ENCODE measurements at places on chromosomes 3 and 15. TPM values are rescaled to one million over a fixed set of nuclear protein-coding genes. Genes with fewer than 3 reads are reported as not detected.

DNA sequence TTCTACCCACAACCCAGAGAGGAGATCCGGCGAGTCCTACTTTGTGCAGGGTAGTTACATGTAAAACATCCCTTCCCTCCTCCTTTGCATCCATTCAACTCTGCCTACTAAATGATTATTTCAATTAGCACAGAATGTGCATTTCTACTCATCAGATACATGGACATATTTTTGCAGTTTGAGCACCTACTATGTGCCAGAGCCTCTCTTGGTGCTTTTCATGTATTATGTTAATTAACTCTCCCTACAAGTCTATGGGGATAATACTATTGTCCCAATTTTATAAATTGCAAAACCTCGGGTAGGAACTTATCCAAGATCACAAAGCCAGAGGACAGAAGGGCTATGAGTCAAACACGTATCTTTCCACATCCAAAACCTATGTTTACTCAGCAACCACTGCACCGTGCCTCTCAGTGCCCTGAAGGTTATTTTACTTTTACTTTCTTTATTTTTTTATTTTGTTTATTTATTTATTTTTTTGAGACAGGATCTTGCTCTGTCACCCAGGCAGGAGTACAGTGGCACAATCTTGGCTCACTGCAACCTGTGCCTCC lies 432.8 kb downstream of the MAGI1 start:
- no peak for DNase-seq

- DNase-seq, result peak; percentile 56
These were observed 4.3 kb downstream of the MECOM start for GRCh38 chr3:169659096-169659819.

- no peak for DNase-seq
These were observed 4.7 kb upstream of the GNB4 start for GRCh38 chr3:179455954-179456353.

DNA sequence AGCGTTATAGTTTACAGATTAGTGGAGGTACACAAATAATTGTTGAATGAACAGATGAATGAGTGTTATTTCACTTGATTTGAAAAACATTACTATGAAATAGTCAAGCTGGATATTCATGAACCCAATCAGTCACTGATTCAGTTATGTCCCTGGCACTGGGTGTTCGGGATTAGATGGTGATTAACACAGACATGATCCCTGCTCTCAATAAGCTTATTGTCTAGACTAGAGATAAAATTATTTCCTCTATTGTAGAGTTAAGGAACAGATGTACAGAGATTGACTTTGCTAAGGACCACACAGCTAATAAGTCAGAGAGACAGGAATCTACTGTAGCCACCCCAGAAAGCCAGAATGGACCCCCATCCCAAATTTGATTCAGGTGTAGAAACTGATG lies 963 bp downstream of the GRAMD1C start:
- DNase-seq, result no peak

DNA sequence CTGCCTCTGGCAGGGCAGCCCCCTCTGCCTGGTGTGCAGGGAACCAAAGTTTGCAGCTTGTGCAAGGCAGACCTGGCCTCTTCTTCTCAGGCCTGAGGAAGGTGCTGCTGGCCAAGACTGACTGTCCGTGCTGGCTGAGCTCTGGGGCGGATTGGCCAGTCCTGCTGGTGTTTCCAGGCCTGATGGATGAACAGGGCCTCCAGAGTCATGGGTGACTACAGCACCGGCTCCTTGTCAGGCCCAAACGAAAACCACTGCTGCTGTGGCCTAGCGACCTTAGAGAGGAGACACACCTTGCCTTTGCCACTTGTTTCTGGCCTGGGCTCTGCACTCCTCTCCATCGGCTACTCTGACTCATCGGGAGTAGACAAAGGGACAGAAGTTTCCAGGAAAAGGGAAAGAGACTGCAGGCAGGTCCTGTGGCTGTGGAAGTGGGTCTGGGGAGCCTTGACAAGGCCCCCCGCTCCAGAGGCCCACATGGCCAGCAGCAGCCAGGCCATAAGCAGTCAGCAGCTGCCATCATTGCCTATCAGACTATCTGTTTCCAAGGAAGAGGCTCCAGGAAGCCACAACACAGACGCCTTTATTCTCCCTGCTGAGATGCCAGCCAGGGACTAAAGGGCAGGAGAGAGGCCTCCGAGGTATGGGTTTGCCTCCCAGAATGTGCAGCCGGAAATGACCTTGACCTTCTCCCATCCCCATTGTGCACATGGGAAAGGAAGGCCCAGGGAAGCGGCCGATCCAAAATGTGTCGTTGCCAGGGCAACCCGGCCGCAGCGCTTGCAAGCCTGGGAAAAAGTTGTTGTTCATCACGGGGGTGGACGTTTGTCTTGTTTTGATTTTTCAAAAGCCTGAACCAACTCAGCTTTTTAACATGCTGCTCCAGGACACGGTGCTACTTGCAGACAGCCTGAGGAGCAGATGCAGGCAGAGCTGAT lies 160.5 kb downstream of the CHSY1 start:
- DNase-seq, result peak; percentile 84

GRCh38 chr15:35064576-35065190 lies 20.4 kb downstream of the NANOGP8 start:
- DNase-seq, result no peak

DNA sequence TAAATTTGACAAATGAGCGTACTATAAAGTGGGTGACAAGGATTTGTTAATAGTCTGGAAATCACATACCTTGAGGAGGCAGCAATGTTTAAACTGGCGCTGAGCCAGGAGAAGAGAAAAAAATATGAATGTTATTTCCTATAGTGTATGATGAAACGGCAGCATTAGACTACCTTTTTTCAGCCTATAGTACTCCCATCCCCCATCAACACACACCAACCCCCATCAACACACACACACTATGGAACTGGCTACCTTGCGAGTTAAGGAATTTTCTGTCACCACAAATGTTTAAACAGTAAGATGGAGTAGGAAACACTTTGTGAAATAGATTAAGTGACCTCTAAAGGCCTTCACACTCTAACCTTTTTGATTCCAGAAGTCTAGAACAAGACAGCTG lies 46.8 kb upstream of the ZCWPW2 start:
- no peak for DNase-seq

DNA sequence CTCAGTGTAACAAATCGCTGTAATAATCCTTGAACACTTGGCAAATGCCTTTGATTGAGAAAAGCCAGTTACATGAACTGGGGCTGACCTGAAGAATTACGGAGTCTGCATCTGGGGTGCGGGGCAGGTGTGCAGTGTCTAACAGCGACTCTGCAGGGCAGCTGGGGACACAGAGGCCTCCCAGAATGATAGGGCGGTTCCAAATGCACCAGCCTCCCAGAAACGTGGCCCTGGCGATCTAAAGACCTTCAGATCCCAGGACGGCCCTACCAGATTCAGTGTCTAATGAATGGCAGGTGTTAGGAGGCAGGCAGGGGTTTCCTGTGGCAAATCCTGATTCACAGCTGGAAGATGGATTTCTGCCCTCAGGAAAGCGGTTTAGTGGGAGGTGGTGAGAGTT lies 100.5 kb upstream of the RGMA start:
- DNase-seq, result no peak

DNA sequence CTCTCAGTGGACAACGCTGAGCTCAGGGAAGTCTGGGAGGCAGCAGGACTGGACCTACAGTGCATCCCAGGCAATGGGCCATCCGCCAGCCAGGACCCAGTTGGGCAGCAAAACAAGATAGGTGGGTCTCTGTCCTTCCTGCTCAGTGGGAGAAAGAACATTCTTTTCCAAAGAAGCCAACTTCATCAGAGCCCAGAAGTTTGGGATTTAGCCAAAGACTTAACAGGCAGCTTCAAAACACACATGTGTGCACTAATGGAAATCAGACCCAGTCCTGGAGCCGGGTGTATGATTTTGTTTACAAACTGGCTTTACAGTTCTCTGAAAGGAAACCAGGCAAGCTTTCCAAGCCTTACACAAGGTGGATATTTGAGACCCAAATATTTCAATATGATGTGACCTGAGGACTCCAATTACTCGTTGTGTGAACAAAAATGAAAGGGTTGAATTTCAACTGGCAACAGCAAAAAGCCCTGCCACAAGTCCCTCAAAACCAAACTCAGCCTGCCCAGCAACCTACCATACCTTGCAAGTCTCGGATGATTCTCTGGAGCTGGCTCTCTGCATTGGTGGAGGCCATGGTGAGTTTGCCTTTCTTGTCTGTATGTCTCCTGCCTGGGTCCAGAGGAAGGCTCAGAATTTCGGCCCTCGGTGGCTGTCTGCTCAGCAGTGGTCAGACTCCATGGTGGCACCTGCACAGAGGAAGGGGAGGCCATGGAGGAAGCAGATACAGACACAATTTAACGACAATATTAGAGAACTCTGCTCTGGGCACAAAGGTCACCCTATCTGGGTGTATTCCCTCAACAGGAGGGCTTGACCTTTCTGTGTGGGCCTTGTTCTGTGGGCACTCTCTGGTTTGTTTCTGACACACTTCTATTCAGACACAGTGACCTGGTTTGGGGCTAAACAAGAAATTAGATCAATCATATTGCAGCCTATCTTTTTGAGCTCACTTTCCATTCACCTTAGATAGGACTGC lies 11.0 kb downstream of the FYCO1 start:
- peak; percentile 72 for DNase-seq

- no peak for DNase-seq
These were observed 5.8 kb upstream of the TGFBR2 start for GRCh38 chr3:30600572-30600971.

DNA sequence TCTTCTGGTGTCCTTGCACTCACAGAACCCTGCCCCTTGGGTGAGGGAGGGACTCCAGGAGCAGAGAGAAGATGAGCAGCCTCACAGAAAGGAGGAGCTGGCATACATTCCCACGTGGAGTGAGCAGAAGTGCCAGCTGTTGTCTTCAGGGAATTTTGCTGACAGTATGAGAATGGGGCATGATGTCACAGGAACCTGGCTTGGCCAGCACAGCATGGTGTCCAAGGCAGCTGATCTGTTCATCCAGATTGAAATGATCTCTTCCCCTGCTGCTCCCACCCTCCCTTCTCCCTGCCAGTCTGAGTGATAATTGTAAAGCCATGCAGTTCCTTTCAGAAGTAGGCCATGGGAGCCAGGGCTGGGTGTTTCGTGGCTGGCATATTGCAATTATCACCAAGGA lies 53.3 kb downstream of the GJD2 start:
- no peak for DNase-seq

- DNase-seq, result no peak
These were observed 54.6 kb downstream of the UMPS start for GRCh38 chr3:124784686-124785382.

DNA sequence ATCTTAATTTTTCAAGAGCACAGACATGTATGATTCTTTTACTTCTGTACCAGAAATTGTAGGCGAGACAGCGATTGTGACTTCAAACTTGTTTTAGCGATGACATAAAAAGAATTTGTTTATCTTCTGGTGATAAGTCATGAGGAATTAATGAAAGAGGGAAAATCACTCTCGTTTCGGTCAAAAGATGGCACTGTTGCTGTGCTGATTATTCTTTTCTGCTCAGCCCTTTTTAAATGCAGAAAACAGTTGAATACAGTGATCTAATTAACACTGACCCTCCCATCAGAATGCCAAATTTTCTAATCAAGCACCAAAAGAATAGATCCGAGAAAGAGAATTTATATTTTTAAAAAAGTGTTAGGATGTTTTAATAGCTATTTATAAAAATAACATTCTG lies 52.6 kb downstream of the NSUN3 start:
- no peak for DNase-seq

GRCh38 chr3:54355800-54356199 lies 233.4 kb downstream of the CACNA2D3 start:
- DNase-seq, result no peak

DNA sequence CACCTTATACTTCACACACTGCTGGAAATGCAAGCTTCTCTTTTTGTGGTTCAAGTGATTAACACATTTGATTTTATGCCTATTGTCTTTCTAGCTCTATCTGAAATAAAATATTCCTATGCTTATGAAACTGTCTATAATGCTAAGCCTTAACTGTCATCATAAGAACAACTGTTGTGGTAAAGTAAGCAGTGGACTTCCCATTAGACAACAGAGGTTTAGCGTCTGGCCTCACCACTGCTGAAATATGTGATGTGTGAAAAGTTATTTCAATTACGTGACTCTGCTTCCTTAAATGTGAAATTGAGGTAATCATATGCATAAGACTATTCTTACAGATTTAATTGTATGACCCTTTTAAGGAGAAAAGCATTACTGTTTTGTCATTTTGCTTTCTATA lies 140.2 kb upstream of the LYSMD4 start:
- no peak for DNase-seq

GRCh38 chr3:72380193-72380592 lies 468.1 kb downstream of the SHQ1 start:
- DNase-seq, result no peak

- DNase-seq, result peak; percentile 87
These were observed 29.3 kb upstream of the TRAK1 start for GRCh38 chr3:42061713-42062380.

- DNase-seq, result peak; percentile 97
These were observed at the start of gene SLC41A3 for GRCh38 chr3:126083913-126084767. Gene SLC41A3 (minus strand): TSS chr3:126084124. CDS start chr3:126068219, 15,905 bp downstream.

DNA sequence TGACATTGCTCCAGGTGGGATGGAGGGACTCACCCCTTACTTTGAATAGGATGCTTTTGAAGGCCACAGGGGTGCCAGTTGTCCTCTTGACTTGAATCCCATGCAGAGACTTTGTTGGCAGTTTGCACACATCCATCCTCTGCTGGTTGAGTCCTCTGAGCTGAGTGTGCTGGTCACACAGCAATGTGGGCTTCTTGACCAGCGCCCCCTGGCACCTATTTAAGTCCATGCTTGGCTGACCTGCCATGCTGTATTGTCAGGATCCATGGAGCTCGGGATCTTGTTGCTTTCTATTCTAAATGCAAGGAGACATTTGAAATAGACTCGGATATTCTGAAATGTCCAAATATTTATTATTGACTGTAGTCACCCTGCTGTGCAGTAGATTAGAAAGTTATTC lies 19.8 kb downstream of the RAB7A start:
- DNase-seq, result no peak

GRCh38 chr15:32935139-32935538 lies 217.3 kb downstream of the GREM1 start:
- DNase-seq, result no peak

The SERINC4 gene
- 0.25 TPM for total RNA-seq

The SUSD5 gene
- 0.53 TPM for total RNA-seq

The CLDN18 gene
- total RNA-seq, result 0.37 TPM

The TTC21A gene
- total RNA-seq, result 1.9 TPM

The NOX5 gene
- 0.03 TPM for total RNA-seq

The C2CD4A gene
- total RNA-seq, result not detected

The CLDN16 gene
- total RNA-seq, result not detected

The CA12 gene
- 0.86 TPM for total RNA-seq

The NAALADL2 gene
- 9.7 TPM for total RNA-seq

The GP5 gene
- not detected for total RNA-seq

All from right cardiac atrium (tissue), 5 donors.